ENCODE measurements at places on chromosomes 12 and 14.

GRCh38 chr14:33564774-33565630 is 385.9 kb downstream of the EGLN3 start:
- no peak for DNase-seq

DNA sequence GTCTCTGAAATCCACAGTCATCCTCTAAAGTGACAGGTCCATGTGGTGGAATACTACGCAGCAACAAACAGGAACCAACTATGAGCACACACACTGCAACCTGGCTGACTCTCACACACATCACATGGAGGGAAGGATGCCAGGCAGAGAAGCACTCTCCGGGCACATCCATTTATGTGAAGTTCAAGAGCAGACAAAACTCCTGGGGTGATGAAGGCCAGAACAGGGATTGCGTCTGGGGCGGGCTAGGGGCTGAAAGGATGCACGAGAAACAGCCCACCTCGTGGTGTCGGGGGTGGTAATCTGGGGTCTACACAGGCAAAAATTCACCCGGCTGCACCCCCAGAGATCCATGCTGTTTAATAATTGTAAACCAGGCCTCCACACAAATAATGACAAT is 100.2 kb downstream of the DICER1 start:
- DNase-seq, result no peak

DNA sequence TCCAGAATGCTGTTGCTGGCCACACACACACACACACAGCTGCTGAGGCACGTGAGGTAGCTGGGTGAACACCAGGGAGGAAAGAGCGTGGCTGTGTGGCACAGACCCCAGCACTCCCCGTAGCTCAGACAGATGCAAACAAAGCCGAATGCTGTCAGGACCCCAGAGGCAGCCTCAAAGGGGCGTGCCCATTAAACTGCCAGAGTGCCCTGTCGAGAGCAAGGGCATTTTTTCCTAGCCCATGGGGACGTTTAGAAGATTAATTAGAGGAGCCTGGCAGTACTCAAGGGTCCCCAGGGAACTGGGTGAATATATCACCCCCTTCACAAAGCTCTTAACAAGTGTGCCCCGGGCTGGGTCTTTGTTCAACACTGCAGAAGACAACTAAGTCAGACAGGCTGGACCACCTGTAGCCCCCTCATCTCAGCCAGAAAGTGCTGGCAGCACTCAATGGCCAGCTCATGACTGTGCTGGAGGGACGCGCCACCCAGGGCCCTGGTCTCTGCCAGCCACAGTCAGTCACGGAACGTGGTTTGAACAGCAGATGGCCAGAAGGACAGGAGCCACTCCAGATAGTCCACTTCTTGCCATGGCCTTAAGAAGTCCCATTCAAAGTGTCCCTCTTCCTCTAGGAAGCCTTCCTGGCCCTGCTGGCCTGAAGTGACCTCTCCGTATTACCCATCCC is 37.5 kb downstream of the TTC7B start:
- no peak for DNase-seq

DNA sequence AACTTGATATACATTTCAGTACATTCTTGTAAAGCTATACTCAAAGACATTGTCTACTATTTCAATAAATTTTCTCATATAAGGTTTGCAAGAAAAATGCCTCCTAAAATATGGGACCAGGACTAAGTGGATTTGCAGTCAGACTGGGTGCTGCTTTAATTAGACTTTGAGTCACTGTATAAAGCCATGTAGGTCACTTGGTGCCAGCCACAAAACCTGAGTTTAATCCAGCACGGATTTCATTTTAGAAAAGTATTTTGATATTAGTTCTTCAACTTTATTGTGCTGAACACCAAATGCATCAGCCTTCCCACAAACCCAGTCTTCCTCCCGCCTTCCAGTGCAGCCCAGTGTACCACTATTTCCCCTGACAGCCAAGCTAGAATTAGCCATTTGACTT is 9.9 kb upstream of the NID2 start:
- no peak for DNase-seq

- no peak for DNase-seq
These were observed 3.5 kb upstream of the OR10P1 start for GRCh38 chr12:55633151-55633550.

GRCh38 chr12:25518512-25518911 is 34.6 kb downstream of the LMNTD1 start:
- DNase-seq, result no peak

DNA sequence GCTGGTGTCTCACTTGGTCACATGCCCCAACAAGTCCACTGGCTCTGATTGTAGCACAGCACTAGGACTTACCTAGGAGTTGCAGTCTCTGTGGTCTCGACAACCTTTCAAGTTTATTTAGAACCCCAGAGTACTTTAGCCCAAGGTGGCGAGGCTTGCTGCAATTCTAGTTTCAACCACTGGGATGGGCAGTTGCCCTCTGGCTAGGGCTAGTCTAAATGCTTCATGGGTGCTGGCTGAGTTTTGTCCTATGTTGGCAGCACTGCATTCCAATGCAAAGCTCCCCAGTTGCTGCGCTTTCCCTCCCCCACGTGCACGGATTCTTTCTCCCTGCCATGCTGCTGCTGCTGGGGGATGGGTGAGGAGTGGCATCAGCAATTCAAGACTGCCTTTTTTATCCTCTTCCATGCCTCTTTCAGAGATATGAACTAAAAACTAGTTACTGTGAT is 207.9 kb downstream of the SYNE2 start:
- DNase-seq, result no peak

DNA sequence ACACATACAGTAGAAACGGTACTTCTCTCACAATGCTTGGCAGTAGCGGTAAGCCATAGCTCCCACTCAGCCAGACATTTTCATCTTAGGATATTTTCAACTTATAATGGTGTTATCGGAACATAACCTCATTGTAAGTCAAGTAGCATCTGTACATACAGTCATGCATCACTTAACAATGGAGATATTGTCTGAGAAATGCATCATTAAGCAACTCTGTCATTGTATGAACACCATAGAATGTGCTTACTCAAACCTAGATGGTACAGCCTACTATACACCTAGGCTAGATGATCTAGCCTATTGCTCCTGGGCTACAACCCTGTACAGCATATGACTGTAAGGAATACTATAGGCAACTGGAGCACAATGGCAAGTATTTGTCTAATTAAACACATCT is 40.8 kb downstream of the RPS6KA5 start:
- no peak for DNase-seq

DNA sequence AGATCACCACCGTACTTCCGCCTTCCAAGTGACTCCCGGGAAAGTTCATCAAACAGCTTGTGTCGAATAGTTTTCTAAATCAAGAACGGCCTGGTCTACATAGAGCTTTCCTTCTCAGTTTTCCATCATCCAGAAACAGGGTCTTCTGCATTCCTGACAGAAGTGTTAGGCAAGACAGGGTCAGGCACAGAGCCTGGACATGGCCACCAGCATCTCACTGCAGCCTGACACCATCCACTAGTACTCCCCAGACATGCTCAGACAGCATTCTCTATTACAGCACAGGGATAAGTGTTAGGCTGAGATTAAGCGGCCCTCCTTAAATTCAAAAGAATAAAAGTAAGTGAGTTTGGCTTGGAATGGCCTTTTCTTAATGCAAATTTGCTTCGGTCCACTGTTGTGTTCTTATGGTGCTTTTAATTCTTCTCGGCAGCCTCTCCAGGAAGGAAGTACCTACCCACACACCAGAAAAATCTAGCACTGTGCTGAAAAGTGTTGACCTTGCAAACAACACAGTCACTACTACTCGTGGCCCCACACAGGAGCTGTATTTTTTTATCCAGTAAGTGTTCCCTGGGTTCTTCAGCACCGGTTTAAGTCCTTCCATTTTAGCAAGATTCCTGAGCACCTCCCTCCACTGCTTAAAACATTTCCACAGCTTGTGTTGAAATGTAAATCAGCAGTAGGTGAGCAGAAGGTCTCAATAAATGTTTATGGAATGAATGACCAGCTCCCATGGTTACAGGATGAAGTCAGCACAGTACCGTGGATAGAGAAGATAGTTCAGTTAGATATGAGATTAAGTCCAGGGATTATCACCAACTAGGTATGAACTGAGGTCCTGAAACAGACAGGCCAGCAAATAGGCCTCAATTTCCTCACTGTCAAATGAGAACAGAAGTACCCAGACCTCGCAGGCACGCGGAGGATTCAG is 44.1 kb downstream of the SETD3 start:
- no peak for DNase-seq

GRCh38 chr12:58313091-58313855 is 371.9 kb downstream of the ATP23 start:
- no peak for DNase-seq

DNA sequence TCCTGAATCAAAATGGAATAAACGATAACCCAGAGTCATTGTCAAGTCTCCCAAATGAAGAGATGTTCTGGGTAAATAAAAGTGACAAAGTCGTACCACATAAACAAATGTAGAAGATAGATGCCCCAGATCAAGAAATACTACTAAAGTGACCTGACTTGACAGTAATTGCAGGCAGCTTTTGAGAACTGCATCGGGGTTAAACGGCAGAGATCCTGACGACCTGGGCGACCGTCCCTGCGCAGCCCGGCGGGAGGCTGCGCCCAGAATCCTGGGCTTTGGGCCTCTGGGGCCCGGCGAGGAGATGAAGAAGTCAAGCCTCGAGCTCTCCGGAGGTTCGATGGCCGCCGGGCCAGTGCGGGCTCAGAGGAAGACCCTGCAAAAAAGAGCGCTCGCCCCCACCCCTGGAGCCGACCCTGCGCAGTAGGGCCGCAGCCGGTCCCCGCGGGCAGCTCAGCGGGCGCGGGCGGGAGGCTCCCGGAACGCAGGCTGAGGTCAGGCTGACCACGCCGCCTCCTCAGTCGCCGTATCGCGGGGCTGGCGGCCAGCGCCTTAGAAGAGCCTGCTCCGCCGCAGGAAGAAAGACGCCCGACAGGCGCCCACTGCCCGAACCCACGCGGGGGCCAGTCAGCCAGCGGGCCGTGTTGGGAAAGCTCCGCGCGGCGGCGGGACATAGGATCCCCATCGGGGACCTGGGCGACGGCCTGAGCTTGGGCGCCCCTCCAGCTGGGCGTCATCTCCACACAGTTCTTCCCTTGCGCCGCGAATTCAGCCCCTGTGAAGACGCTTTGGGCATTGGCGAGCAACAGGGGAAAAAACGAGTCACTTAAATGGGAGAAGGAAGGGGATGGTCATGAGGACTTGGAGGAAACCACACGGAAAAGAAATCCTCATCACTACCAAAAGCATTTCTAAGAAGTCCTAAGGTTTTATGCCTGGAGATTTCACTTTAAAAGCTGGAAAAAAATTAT is 16.0 kb downstream of the NKX2-1 start:
- DNase-seq, result no peak

- no peak for DNase-seq
These were observed 30.6 kb downstream of the BORCS5 start for GRCh38 chr12:12387501-12387900.

- no peak for DNase-seq
These were observed 121.0 kb downstream of the FBXL14 start for GRCh38 chr12:1473418-1473817.

DNA sequence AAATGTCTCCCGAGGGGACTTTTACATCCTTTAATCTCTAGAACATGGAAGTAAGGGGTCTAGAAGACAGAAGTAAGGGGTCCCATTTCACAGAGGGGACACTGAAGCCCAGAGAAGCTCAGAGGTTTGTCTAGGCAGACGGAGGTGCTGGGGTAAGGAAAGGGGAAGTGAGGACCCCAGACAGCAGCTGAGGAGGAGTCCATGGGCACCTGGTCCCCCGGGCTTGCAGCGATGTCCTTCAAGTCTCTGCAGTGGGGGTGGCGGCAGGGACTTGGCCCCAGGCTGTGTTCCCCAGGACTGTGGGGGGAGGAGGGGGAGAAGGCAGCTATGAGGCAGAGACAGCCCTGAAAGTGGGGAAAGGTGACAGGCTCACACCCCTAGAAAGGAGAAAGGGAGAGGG is 30.7 kb downstream of the DTX1 start:
- DNase-seq, result no peak

GRCh38 chr12:8034802-8035201 is 2.3 kb downstream of the FOXJ2 start:
- DNase-seq, result no peak

DNA sequence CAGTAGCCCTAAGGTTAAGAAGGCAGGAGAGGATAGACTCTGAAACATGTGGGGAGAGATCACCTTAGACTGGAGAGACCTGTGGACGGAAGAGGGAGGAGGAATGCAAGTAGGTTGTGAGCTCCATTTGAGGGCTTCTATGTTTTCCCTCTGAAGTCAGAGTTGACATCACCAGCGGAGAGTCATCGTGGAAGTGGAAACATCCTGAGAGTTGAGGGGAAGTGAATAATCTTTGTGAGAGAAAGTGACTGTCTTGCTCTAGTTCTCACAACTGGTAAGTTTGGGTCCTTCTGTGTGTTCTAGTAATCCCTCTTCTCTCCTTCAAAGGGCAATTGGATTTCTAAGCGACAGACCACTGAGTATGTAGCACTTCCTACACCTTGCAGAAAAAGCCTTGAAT is 103.6 kb upstream of the CCND2 start:
- no peak for DNase-seq

DNA sequence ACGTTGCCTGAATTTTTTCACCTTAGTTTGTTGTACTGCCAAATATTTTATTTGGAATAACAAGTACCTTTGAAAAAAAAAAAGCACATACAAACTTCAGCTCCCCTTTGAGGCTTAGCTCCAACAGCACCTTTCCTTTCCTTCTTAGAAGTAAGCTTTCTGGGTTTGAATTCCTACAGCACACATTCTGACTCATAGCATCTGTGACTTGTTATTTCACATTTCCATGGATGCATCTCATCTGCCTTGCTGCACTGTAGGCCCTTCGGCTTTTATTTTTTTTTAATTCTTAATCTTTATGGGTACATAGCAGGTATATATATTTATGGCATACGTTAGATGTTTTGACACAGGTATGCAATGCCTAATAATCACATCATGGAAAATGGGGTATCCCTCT is 7.2 kb downstream of the LGALS3 start:
- no peak for DNase-seq

GRCh38 chr12:92604786-92605185 is 98.0 kb upstream of the PLEKHG7 start:
- no peak for DNase-seq

DNA sequence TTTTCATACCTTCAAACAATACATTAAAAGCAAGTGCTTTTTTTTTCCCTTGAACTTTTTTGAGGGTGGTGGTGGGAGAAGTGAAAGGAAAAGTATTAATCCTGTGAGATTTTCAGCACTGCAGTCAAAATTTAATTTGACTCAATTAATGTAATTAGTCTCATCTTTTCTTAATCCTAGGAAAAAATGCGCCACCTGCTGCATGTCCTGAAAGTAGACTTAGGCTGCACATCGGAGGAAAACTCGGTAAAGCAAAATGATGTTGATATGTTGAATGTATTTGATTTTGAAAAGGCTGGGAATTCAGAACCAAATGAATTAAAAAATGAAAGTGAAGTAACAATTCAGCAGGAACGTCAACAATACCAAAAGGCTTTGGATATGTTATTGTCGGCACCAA is 52.2 kb downstream of the SPATA7 start:
- DNase-seq, result no peak
